Hematopoietic multipotent progenitor cell treated with erythropoietin and hydrocortisone succinate and interleukin-3 and kit ligand, for 8 days (in vitro differentiated cells): ENCODE measurements at places on chromosomes 16 and 17.

GRCh38 chr16:1044460-1045309, 27.9 kb upstream of the SSTR5 start:
- no peak for DNase-seq

DNA sequence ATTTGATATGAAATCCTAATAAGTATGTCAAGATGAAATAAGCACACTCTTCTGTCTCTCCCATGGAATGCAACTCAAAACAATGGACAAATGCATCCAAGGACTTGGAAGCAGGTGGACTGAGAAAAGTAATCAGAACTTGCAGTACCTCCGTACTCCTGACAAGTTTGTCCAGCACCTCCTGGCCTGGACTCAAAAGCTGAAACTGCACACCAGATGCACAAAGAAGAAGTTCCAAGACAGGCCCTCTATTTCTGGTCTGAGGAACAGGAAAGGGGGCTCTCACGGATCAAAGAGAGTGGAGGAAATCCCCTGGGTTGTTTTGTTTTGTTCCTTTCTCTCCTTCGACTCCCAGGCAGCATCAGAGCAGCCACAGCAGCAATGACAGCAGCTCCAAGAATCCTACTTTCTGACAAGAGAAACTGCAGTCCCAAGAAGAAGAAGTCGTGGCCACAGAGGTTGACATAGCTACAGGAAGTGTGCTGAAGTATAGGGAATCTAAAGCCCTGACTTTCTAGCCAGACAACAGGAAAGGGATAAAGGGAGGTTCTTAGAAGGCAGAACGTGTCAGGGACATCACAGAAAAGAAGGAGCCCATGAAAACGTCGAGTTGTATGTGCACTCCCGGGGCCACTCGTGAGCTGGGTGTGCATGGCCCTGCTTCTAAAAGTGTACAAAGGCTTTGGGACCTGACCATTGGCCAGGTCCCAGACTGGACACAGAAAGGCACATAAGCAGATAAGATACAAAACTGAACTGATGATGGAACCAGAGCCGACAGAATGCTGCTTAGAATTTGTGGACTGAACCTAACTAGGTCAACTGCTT, 29.3 kb downstream of the AKAP10 start:
- DNase-seq, result peak; percentile 21

GRCh38 chr16:10070591-10070990, 111.6 kb downstream of the GRIN2A start:
- DNase-seq, result no peak

GRCh38 chr16:64440421-64440831, 681.4 kb downstream of the CDH11 start:
- no peak for DNase-seq

- DNase-seq, result no peak
Observed at GRCh38 chr16:27514806-27515205, 34.9 kb downstream of the GTF3C1 start.

DNA sequence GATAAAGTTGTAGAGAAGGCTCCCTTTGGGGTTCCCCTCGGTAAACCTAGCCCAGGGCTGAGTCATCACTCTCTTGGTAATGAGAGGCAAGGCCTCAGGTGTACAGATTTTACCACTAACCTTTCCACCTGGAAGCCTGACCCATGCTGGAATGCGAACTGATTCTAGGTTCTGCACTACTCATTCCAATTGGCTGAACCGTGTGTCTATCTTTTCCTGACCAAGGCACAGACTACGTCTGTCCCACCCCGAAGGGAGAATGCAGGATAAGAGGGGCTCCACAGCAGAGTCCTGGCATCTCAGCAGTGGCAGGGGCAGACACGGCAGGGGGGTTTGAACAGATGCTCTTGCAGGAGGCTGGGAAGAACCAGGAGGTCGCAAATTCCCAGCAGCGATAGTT, 65.4 kb upstream of the B4GALNT2 start:
- no peak for DNase-seq

DNA sequence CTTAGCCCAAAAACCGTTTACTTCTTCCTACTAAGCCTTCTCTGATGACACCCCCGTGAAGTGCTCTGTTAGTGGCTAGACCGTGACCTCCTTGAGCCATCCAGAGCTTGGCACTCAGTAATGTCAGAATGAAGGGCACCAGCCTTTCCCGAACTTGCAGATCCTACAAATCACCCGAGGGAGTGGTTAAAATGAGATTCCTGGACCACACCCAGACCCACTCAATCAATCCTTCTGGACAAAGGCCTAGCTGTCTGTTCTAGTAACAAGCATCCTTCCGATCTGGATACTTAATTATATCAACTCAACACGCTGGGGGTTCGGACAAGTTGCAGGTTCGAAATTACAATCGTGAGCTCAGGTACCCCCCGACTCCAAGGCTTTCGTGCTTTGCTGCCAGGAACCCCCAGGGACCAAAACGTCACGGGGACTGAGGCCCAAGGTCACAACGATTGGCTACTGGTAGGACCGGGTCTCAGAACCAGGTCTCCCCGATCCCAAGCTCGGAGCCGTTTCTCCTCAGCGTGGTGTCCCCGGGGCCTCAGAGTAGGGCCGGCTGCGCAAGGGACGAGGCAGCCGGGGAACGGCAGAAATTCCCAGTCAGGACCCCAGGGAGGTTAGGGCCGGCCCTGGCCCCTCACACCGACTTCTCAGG, 527 bp downstream of the CIAPIN1 start:
- peak; percentile 40 for DNase-seq

GRCh38 chr17:27849474-27850185, 43.5 kb downstream of the LYRM9 start:
- DNase-seq, result no peak

DNA sequence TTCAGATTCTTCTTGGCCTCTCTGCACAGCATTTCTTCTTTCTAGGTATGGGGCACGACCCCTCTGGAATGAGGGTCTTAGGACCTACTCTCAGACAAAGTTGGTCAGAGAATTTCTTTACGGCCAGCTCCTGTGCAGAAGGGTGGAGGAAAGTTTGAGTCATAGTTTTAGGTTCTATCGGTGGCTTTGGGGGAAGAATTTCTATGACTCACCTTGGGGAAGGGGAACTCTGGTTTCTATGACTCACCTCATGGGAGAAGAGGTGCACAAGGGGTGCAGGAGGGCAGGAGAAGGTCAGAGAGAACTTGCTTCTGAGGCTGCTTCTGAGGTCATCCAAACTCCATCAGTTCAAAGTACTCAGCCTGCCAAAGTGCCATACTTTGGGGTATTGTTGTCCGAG, 2.5 kb upstream of the ABCC12 start:
- no peak for DNase-seq

DNA sequence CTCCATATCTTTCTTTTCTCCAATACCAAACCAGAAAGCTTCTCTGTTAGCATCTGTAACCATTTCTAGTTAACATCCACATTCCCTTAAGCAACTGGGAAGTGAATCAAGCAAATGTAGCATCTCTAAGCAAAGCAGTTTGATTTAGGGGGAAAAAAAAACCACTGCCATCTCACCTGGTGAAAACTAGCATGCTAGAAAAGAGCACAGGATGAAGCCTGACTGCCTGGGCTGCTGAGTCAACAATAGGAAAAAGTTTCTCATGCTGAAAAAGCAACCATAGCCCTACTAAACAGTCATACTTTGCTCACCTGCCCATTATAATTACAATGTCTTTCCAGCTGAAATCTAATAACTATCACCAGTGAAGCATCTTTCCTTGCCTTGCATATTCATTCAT, 139.3 kb downstream of the ANKFN1 start:
- no peak for DNase-seq

DNA sequence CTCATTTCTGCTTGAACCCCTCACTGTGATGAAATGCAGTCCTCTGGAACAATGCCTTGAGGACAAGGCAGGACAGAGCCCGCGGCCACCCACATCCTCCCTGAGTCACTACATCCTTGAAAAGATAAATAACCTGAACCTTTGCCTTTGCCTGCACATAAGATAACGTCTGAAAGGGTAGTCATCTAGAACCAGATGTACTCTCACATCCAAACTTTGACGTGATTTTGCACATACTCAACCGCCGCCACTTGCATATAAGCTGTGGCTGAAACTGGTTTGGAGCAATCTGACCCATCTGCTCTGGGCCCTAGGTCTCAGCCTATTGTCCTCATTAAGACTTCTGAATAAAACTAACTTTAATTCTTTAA, 252.1 kb downstream of the PHKB start:
- DNase-seq, result no peak

DNA sequence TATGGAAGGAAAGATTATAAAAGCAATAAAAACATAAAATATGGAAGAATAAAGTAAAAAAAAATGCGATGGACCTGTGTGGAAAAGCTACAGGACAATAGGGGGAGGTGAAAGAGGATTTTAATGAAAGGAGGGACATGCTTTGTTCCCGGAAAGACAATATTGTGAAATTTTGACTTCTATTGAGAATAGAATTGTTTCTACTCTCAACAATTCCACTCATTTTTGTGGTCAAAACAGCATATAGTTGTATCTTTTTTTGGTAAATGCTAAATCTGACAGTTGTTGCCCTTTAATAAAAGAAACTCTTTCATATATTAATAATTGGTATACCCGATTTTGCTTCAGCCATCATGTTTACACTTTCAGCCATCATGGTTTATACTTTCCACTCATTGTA, 22.9 kb upstream of the APPBP2 start:
- DNase-seq, result no peak

- DNase-seq, result peak; percentile 62
Observed at GRCh38 chr16:74309789-74310781, 13.5 kb downstream of the PSMD7 start.

- no peak for DNase-seq
Observed at GRCh38 chr17:1644493-1645206, 882 bp downstream of the SCARF1 start.
